ENCODE measurements at places on chromosomes 1 and 21.

DNA sequence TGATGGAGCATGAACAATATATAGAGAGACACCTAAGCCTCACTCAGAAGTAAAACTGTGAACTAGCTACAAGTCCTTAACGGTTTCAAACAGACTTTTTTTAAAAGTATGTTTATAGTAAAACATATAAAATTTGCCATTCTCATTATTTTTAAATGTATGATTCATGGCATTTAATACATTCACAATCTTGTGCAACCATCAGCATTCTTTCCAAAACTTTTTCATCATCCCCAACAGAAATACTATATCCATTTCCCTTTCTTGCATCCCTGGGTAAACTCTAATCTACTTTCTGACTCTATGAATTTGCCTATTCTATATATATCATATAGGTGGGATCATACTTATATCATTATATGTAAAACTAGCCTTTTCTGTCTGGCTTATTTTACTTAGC, 25.5 kb downstream of the EVI5 start:
- no peak for DNase-seq

- DNase-seq = no peak
Measured at GRCh38 chr1:10061276-10061675, 28.5 kb downstream of the UBE4B start.

- no peak for DNase-seq
Measured at GRCh38 chr1:172460887-172461315, 17.0 kb upstream of the PIGC start.

GRCh38 chr1:229608590-229608989, 17.3 kb downstream of the TAF5L start:
- no peak for DNase-seq

DNA sequence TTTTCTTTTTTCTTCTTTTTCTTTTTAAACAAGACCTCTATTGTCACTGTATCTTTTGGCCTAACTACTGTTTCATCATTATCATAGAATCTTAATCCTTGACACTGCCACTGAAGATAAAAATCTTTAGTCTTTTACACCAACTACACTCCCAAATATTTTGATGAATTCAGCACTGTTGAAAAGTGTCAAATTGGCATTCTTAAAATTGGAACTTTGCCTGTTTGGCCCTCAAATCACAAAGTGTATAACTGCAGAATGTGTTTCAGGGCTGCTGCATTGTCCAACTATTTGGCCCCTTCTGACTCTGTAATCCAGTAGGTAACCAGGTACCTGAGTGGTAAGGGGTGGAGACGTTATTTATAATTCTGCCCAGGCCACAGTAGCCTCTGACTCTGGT, 34.3 kb downstream of the ACTN2 start:
- DNase-seq = no peak

- DNase-seq = no peak
Measured at GRCh38 chr1:31366796-31367195, 6.1 kb downstream of the FABP3 start.

DNA sequence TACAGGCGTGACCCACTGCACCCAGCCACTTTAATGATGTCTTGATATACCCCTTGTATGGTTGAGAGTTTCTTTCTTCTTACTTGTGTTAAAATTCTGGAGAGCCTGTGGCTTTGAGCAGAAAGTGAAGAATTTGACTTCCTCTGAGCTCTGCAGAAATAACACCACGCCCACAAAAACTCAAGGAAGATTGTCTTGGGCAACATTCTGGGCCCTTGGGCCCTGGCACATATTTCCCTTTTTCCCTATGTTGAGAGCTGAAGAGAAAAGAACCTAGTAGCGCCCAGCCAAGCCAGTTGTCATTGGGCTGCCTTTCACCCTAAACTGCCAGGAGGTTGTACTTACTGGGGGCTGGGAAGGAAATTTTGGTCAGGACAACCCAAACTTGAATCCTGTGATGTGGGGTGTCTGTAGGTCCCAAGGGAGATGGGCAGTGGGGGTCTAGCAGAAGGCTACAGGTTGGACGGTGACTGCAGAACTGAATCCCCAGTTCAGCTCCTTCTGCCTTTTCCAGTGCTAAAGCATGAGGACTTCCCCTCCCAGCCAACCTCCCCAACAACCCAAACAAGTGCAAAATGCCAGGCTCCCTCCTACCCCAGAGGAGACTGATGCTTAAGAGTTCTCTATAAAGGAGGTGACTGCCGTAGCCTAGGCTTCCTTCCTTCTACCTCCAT, 11.7 kb upstream of the SNAPIN start:
- no peak for DNase-seq

DNA sequence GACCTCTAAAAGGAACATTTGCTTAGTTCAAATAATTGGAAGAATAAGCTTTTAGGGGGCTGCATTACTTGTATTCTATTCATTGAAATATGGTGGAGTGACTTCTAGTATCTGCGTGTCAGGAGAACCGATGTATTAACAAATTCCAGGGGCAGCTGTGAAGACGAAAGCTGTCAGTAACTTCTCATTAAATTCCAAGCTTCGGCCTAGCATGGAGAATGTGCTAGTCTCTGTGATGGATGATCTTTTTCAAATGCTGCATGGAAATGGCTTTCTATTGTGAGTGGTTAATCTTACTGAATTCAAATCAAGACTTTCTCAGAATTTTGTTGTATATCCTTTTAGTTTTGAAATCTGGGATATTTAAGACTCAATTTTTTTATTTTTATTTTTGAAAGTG, 429.9 kb downstream of the ADGRL2 start:
- no peak for DNase-seq

- no peak for DNase-seq
Measured at GRCh38 chr1:86423473-86423872, 498 bp upstream of the CLCA2 start.

- no peak for DNase-seq
Measured at GRCh38 chr1:173395762-173396161, 81.4 kb upstream of the PRDX6 start.

GRCh38 chr1:162471290-162471853, 26.2 kb upstream of the UHMK1 start:
- no peak for DNase-seq

GRCh38 chr1:201898240-201898894, 9.7 kb downstream of the SHISA4 start:
- DNase-seq = no peak

DNA sequence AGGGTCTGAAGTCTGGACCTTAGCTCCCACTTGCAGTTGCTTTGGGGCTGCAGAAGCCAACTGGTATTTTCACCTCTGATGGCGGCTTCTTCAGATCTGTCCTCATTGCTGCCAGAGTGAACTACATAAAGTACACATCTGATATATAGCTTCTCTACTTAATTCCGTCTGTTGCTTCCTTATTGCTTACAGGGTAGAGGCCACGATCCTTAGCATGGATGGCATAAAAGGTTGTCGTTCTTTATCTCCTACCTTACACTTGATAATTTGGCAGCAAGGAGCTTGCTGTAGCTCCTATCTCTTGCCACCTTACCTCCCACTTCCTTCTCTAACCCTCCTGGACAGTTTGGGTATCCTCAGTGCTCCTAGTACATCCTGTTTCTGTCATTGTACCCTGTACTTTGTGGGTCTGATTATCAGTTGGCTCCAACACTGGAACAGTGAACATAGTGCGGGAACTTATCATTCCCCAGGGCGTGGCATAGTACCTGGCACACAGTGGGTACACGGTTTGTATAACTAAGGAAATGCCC, 30.9 kb upstream of the NBL1 start:
- no peak for DNase-seq

All from NCI-H187 treated with DMSO at 0.1 percent for 48 hours (cell line).